Activated CD4-positive, alpha-beta T cell treated with anti-CD3 and anti-CD28 coated beads, Interleukin-2, amount 10 ng/mL, durations not matched to agents 7 days and 5 days (primary cell): ENCODE measurements at places on chromosomes 4 and X.

DNA sequence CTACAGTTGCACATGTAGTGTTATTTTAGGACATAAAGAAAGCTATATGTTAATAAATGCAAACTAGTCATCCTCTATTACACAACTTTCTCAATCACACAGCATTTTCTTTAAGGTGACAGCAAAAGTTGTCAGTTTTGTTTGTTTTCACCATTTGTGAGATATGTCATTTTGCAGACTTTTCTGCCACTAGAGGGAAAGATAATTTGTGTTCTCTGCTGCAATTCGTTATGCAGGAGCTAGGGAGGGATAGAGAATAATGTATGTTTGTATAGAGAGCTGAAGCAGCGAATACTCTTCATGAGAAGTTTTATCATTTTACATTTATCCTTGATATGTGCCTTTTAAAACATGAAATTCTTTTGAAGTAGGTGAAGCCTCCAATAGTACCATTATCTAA lies 670.6 kb upstream of the ATOH1 start:
- DNase-seq: no peak

GRCh38 chrX:75067931-75068330 lies 88.2 kb downstream of the ABCB7 start:
- no peak for DNase-seq

DNA sequence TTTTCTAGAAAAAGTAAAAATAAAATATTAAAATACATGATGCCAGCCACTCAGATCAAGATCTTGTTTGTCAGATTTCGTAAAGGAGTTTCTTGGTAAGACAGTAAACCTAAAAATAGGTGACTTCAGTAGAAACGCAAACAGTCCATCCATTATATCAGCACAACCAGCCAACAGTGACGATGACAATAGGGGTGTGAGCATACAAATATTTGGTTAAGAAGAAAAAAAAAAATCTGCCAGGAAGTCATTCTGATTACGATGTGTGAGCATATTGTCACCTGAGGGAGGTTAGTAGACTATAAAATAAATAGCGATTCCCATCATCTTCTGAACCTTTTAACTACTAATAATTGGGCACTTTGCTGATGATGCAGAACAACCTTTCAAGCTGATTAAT lies 37.6 kb downstream of the SLC7A11 start:
- no peak for DNase-seq

- no peak for DNase-seq
These were observed 237.0 kb downstream of the IDS start for GRCh38 chrX:149267878-149268813.

GRCh38 chr4:154044108-154044531 lies 255.2 kb upstream of the SFRP2 start:
- DNase-seq: no peak

GRCh38 chr4:55337944-55338343 lies 8.1 kb upstream of the SRD5A3 start:
- DNase-seq: no peak

- no peak for DNase-seq
These were observed 120.2 kb downstream of the BMPR1B start for GRCh38 chr4:94877973-94878372.

DNA sequence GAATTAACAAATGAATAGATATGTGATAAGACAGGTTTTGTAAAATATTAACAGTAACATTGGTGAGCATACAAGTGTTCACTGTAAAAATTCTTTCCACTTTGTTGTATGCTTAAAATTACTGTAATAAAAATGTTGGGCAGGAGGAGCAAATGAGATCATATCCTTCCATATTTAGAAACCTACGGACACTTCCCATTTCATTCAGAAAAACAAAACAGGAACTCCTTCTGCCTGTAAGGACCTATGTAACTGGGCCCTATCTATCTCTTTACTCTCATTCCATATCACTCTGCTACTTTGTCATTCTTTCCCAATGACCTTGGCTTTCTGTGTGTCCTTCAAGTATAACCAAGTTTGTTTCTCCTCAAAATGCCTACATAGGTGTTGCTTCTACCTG lies 53.7 kb upstream of the SLC39A8 start:
- DNase-seq: no peak

DNA sequence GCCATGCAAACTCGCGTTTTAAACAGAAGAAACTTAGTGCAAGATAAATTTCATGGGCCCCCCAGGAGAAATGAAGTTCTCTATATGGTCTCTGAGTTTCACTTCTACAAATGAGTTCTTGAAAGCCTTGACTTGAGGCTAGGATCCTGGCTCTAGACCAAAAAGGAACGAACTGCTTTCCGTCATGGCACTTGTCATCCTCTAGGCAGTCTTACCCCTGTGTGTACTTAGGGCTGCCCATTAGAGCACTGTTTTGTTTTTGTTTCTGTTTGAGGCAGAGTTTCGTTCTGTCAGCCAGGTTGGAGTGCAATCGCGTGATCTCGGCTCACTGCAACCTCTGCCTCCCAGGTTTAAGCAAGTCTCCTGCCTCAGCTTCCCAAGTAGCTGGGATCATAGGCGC lies 29.0 kb downstream of the RNF4 start:
- no peak for DNase-seq

GRCh38 chr4:71026086-71026485 lies 32.6 kb downstream of the DCK start:
- DNase-seq: no peak

- DNase-seq: no peak
These were observed 1.1 kb upstream of the DKK2 start for GRCh38 chr4:107037199-107037584.

- no peak for DNase-seq
These were observed 114.3 kb downstream of the GABRB1 start for GRCh38 chr4:47145630-47146029.

GRCh38 chr4:79281566-79282359 lies 44.1 kb downstream of the NAA11 start:
- DNase-seq: no peak

DNA sequence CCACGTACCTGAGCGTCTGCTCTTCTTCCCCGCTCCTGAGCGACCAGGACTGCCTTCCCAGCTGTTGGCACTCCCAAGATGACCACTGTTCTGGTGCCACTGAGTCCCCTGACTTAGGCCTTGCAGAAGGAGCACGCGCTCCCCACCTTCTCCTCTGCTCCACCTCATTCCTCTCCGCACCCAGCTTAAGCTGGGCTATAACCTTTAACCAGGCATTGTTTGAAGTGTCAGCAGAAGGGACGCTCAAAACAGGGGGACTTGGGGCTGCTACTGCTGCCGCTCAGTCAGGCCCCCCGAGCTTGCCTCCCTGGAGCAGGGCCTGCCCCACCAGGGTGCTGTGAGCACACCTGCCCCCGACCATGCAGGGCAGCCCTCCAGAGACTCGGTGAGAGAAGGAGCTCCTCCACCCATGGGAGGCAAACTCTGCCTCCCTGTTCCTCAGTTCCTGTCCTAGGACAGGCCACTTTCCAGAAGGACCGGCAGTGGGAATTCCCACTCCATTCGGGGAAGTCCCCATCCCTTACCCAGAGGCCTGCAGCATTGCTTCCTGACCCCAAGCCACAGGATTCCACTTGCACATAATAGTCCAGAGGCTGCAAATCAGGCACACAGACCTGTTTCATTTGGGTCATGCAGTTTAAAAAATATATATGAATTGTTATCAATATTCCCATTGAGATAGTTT lies 99.7 kb upstream of the ENPP6 start:
- DNase-seq: no peak

DNA sequence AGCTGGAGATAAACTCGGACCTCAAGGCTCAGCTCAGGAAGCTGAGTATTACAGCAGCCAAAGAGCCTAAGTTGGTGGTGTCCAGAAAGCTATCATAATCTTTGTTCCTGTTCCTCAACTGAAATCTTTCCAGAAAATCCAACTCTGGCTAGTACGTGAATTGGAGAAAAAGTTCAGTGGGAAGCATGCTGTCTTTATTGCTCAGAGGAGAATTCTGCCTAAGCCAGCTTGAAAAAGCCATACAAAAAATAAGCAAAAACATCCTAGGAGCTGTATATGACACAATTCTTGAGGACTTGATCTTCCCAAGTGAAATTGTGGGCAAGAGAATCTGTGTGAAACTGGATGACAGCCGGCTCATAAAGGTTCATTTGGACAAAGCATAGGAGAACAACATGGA lies 74.6 kb downstream of the SHISA3 start:
- DNase-seq: no peak
